ENCODE measurements at places on chromosomes 11 and 22.

- no peak for DNase-seq
Observed at GRCh38 chr11:32121012-32121411, 30.1 kb downstream of the RCN1 start.

DNA sequence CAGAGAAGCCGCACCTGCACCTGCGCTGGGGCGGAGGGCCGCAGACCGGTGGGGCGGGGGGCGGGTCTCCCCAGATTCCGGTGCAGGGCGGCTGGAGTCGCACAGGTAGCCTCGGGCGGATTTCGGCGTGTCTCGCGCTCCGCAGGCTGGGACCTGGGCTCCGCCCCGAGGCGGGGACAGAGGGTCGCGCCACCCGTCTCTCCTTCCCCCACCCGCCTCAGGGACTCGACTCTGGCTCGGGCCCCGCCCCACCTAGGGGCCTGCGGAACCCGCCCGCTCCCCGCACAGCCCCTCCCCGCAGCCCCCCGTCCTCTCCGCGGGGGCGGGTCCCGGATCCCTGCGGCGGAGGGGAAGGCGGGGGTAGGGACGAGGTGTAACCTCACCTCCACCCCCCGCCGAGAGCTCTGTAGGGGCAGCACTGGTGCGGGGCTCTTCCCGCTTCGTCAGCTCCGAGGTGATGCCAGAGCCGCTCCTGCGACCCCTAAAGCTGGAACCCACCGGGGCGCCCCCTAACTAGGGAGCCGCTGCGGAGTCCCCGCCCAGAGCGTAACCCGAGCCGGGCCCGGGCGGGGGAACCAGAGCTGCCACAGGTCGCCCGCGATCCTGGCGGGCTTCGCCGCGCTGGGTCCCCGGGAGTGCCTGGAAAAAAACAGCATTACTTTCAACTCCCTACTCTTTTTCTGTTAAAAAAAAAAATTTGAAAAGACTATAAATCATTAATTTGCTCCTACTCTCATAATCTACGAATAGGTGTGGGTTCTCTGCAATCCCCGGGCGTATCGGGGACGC lies at the start of gene SLC29A2:
Gene SLC29A2, minus strand, starts transcription at position 134 of the 789 bp plus-strand sequence. CDS start 169 bp downstream, outside the sequence.
- DNase-seq = peak; percentile 92

DNA sequence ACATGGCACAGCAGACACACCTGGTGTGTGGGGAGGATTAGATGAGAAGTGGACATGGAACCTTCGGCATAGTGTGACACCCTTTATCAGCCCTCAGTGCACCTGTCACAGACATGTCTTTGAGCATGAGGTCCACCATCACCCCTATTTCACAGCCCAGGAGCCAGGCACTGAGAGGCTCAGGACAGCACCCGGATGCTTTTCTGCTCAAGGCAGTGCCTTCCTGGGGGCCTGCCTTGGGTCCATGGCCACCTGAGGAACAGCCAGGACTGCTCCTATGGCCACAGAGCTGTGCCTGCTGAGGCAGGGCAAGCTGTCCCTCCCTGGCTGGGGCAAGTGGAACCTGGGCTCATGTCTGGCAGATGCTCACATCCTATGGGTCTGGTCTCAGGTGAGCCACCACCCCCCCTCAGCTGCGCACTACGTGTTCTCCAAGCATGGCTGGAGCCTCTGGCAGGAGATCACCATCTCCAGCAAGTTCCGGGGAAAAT lies 75.8 kb downstream of the MORC2 start:
- peak; percentile 53 for DNase-seq

GRCh38 chr22:36433318-36434231 lies 45.8 kb upstream of the MYH9 start:
- DNase-seq = no peak

DNA sequence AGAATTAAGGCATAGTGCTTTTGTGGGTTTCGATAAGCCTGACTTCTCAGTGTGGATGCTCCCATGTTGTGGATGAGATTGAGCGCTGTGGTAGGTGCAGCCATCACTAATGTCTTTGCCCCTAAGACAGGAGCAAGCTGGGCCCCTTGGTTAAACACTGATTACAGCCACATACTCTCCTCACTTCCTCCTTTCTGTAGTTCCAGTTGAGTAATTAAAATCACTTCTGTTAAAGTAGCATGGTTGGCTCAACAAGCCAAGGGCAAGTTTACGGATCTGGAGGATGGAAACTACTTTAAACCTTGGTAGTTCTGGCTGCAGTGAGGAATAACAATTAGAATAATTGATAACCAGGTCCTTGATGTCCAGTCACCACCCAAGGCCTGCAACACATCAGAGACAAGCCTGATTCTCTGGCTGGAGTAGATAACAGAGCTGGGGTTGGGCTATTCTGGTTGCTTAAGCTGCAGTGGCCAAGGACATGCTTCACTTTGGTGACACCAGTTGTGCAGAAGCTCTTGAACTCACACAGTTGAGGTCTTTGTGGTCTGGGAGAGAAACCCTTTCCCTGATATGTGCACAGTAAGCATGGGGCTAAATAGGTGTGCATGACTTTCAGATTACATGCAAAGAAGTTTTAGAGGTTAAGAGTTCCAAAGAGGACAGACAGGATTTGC lies 81.3 kb downstream of the KIRREL3 start:
- no peak for DNase-seq

- DNase-seq = no peak
Observed at GRCh38 chr11:104944076-104944475, 24.3 kb downstream of the CASP4 start.

DNA sequence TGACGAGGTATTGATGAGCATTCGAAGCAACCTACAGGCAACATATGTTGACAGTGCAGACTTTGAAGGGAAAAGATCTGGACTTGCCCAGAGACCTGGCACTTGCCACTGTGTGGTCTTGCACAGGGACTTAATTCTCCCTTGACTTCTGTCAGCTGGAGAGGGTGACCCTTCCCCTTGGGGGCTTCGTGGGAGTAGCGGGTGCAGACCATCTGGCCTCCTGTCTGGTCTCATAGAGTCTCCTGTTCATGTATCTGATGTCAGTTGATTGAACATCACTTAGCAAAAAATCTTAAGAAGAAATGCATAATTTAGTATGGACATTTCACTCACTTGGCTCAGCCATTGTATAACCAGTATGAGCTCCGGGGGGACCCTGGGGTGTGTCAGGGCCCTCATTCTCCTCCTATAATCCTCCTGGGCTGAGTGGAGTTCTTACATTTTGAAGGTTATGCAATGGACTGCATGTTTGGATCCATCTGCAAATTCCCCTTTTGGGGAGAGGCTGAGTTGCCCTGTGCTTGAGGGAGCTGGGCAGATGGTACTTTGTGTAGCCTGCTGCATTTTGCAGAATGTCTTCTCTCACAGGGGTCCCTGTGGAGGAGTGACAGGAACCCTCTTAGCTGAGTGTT lies 13.0 kb downstream of the BCR start:
- no peak for DNase-seq

- no peak for DNase-seq
Observed at GRCh38 chr11:5237420-5237819, 3.1 kb upstream of the HBD start.

GRCh38 chr22:41799486-41800347 lies 762 bp upstream of the CCDC134 start:
- DNase-seq = no peak

GRCh38 chr11:58647141-58647699 lies 24.8 kb downstream of the CNTF start:
- DNase-seq = no peak

GRCh38 chr11:27926486-27926885 lies 181.5 kb downstream of the KIF18A start:
- DNase-seq = no peak

- DNase-seq = no peak
Observed at GRCh38 chr11:126915430-126915829, 85.1 kb downstream of the KIRREL3 start.

Measured in activated CD8-positive, alpha-beta memory T cell treated with anti-CD3 and anti-CD28 coated beads for 24 hours (primary cell).